ENCODE measurements at places on chromosomes 1 and 21.

- no peak for DNase-seq
These were observed 48.3 kb downstream of the PGBD5 start for GRCh38 chr1:230377851-230378250.

DNA sequence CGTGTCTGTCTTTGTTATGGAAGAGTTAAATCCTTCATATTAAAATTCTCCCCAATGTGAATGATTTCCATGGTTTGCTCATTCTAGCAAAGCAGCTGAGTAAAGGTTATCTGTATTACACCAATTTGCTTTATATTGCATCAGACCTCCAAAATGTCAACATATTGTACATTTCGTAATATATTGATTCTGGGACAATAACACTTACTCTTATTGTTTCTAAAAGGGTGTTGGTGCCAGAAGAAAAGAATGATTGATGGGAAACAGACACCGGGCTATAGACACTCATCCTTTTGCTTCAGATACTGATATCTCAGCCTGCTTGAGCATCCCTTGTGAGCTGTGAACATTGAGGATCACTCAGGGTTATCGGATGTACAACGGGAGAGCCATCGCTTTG, 7.0 kb downstream of the NTNG1 start:
- no peak for DNase-seq

GRCh38 chr1:113931451-113931851, 2.3 kb downstream of the HIPK1 start:
- DNase-seq, result no peak

DNA sequence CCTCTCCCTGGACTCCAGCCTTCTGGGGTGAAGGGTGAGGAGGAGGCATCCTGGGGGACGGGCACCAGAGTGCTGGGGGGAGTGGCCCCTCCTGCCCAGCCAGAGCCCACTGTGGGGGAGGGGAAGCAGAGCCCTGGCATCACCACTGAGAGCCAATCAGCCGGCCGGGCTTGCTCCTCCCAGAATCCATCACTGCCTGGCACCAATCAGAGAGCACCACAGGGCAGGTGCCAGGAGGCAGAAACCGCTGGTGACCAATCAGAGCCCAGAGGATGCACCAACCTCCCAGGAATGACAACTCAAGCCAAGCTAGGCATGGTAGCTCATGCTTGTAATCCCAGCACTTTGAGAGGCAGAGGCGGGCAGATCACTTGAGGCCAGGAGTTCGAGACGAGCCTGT, 27.9 kb downstream of the CASZ1 start:
- no peak for DNase-seq

GRCh38 chr1:208527156-208527555, 283.0 kb upstream of the PLXNA2 start:
- DNase-seq, result no peak

DNA sequence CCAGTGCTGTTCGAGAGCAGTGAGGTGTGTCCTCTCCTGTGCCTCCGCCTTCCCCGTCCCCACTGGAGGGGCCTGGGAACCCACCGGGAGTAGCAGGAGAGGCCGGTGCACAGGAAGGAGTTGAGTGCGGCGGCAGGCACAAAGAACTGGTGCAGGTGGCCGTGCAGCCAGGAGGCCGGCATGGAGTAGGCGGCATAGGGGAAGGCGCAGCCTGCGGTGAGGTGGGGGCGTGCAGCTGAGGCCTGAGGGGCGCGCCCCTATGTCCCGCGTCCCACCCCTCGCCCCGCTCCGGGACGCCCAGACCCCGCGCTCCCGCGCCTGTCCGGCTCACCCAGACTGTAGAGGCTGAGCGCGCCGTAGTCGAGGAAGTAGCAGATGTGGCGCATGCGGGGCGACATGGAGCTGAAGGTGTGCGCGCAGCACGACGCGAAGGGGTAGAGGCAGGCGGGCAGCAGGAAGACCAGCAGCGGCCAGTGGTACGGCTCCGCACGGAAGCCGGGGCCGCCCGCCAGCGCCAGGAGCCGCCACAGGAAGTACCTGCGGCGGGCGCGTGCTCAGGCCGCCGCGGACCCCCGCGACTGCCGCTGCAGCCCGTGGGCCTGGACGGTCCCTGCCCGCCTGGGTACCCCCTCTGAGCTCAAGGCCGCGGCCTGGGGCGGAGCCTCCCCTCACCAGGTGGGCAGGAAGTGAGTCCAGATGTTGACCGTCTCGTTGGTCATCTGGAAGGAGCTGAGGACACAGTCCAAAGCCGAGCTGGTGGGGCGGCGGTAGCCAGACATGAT, 2.2 kb downstream of the PAQR6 start:
- no peak for DNase-seq

- no peak for DNase-seq
These were observed 7.4 kb downstream of the PNRC2 start for GRCh38 chr1:23966973-23967493.

DNA sequence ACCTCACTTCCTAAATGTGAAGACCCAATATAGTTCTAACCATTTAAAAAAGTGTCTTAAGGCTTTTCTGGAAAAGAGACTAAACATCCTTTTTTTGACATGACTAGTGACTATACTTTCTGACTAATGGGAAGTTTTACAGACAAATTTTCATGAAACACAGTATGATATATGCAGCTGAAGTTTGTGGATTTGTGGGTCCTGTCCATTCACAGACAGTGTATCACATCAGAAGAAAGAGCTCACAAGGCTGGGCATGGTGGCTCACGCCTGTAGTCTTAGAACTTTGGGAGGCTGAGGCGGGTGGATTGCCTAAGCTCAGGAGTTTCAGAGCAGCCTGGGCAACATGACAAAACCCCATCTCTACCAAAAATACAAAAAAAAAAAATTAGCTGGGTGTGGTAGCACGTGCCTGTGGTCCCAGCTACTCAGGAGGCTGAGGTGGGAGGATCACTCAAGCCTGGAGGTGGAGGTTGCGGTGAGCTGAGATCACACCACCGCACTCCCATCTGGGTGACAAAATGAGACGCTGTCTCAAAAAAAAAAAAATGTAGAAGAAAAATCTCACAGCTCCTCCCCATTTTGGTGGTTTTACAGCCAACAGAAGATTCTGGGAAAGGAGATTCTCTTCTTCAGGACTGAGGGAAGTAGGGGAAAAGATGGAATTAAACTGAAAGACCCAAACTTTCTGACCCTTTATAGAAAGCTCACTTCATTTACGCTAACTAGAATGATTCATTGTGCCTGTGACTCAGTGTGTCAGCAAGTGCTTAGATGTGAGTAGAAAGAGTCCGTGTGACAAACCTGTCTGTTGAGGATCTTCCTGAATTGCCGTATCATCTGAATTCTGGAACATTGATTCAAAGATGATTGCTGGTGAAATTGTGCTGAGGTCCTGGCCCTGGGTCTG, 15.2 kb upstream of the YRDC start:
- no peak for DNase-seq

- no peak for DNase-seq
These were observed 58.4 kb upstream of the SSBP3 start for GRCh38 chr1:54464477-54465146.

- no peak for DNase-seq
These were observed 2.0 kb upstream of the ATF3 start for GRCh38 chr1:212606395-212607205.

DNA sequence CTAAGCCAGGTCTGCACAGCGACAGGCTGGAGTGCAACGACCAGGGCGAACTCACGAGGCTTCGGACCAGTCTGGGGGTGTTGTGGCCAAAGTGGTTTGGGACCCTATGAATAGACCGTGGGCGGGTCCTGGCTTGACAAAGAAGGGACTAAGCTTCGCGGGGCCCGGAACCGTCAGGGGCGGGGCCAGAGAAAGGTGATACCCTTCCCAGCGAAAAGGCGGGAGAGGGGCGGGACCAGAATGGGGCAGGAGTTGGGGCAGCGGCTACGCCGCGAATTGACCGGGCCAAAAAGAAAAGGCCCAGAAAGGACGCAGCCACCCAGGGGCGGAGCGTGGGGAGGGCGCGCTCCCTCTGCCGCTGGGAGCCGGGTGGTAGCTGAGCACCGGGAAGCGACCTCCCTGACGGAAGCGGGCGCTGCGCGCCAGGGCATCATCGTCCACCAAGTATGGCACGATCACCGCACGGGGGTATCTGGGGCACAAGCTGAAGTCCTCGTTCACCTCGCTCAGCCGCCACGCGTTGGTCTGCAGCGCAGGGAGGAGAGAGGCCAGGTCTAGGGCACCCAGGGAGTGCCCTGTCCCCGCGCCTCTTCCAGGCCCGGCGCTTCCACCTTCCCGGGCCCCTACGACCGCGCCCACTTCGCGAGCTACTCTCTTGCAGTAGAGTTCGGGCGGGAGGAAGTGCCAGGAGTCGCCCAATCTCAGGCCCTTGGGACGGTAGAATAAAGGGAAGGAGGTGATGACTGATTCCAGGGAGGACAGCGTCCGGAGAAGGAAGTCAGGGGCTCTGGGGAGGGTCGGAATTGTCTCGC, 6.7 kb upstream of the FAM167B start:
- DNase-seq, result no peak

DNA sequence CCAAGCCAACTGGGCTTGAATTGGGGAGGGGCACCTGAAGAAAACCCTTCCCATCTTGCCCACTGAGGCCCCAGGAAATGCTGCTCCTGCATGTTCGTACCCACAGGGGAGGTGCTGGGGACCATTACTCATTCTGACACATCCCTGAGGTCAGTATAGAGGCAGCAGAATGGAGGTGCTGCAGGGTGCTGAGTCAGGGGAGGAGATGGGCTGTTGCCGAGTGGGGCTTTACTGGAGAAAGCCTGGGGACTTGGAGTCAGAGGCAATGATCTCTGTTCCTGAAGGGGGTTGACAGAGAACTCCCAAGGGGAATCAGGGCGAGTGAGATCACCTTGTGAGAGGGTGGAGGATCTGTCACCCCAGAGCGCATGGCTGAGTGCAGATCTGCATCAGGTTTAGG, 40.2 kb upstream of the KCNA10 start:
- DNase-seq, result no peak

- no peak for DNase-seq
These were observed 5.9 kb upstream of the FOXO6 start for GRCh38 chr1:41355356-41355755.

DNA sequence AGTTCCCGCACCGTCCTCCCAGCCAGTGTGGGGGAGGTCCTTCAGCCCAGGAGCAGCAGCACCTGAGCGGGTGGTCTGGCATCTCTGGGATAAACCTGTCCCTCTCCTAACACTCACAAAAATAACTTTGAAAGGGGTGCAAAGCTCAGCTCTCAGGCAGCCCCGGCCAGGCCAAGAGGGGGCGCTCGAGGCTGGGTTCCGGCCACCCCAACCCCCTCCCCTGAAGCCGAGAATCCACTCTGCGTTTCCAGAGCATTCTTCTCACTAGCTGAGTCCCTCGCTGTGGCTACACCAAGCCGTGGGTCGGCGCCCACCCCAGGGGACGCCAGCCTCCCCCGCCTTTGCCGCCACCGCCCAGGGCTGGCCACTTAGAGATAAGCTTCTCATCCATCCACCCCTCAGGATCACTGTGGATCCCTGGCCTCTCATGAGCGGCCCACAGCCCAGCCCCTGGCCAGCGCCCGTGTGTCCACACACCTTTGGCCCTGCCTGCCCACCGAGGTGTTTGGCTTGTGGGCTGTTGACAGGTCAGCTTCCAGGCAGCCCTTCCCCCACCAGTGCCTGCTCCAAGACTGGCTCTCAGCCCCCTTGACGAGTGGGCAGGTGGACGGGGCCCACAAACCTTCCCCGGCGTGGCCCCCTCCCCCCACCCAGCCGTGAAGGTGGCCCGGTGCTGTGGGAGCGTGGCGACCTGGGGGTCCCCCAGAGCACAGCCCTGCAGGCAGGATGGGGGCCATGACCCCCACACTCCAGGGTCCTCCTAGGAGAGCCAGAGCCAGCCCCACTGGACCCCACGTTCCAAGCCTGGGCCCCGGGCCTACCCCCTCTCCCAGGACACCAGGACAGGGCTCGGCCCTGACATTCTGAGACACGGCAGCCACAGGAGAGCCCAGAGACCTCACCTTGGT, 1.9 kb downstream of the FTCD start:
- DNase-seq, result no peak

- no peak for DNase-seq
These were observed 10.0 kb upstream of the TNFRSF8 start for GRCh38 chr1:12052997-12053686.

- DNase-seq, result no peak
These were observed 186.1 kb upstream of the MAP1LC3C start for GRCh38 chr1:242184955-242185354.

DNA sequence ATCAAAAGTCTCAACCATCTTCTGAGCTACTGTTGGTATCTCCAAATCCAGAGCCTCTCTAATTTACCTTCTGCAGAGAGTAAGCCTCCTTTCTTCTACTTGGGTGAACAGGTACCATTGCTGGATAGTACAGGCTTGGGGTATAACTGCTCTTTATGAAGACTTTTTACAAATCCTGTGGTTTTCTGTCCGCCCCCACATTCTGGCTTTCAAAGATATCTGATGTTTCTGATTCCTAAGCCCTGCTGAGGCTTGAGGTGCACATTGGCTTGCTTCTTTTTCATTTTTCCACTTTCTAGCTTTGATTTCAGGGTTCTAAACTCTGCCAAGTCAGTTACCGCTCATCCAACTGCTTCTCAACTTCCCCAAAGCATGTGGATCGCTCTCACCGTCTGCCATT, 37.1 kb downstream of the TENT5C start:
- no peak for DNase-seq

DNA sequence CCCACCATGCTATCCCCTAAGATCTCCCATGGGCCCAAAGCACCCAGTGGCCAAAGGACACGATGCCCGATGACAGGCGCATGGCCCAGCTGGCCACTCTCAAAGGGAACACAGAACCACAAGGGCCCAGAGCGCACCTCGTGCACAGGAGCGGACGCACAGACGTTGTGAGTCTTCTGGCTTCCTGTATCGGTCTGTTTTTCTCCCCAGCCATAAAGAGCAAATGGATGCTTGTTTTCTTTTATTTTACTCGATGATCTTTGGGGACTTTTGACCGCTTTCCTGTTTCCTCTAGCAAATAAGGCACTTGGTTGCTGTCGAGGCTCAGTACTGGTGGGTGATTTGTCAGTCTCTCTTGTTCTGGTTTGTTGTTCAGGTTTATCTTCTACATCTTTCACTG, 16.2 kb downstream of the CCSAP start:
- DNase-seq, result no peak
